ENCODE measurements at places on chromosomes 1 and 21. TPM values are rescaled to one million over a fixed set of nuclear protein-coding genes. Genes with fewer than 3 reads are reported as not detected.

DNA sequence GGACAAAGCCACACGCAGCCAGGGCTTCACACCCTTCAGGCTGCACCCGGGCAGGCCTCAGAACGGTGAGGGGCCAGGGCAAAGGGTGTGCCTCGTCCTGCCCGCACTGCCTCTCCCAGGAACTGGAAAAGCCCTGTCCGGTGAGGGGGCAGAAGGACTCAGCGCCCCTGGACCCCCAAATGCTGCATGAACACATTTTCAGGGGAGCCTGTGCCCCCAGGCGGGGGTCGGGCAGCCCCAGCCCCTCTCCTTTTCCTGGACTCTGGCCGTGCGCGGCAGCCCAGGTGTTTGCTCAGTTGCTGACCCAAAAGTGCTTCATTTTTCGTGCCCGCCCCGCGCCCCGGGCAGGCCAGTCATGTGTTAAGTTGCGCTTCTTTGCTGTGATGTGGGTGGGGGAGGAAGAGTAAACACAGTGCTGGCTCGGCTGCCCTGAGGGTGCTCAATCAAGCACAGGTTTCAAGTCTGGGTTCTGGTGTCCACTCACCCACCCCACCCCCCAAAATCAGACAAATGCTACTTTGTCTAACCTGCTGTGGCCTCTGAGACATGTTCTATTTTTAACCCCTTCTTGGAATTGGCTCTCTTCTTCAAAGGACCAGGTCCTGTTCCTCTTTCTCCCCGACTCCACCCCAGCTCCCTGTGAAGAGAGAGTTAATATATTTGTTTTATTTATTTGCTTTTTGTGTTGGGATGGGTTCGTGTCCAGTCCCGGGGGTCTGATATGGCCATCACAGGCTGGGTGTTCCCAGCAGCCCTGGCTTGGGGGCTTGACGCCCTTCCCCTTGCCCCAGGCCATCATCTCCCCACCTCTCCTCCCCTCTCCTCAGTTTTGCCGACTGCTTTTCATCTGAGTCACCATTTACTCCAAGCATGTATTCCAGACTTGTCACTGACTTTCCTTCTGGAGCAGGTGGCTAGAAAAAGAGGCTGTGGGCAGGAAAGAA lies 8.1 kb downstream of the PSRC1 start:
- peaks cover 2% of the 10 kb centered on the region for H3K4me1 ChIP-seq
- H3K36me3 ChIP-seq = peaks cover under 1% of the 10 kb centered on the region
- H3K27me3 ChIP-seq = no peaks in the 10 kb centered on the region
- H3K4me3 ChIP-seq = no peak overlapping the region
- no peak overlapping the region for H3K27ac ChIP-seq

- H3K4me3 ChIP-seq = no peak overlapping the region
- H3K36me3 ChIP-seq = no peaks in the 10 kb centered on the region
- peaks cover 18% of the 10 kb centered on the region for H3K4me1 ChIP-seq
- no peak for DNase-seq
Observed at GRCh38 chr21:37264808-37265207, 2.3 kb downstream of the VPS26C start.

GRCh38 chr1:168304865-168305264 lies 24.2 kb downstream of the TBX19 start:
- H3K4me1 ChIP-seq = no peaks in the 10 kb centered on the region
- no peaks in the 10 kb centered on the region for H3K27me3 ChIP-seq
- DNase-seq = no peak
- H3K36me3 ChIP-seq = peaks cover 30% of the 10 kb centered on the region
- no peak overlapping the region for H3K4me3 ChIP-seq

GRCh38 chr1:248847181-248847955 lies 9.3 kb downstream of the ZNF672 start:
- peaks cover 4% of the 10 kb centered on the region for H3K4me1 ChIP-seq
- peaks cover 67% of the 10 kb centered on the region for H3K36me3 ChIP-seq
- no peaks in the 10 kb centered on the region for H3K27me3 ChIP-seq
- DNase-seq = peak; percentile 46
- H3K27ac ChIP-seq = no peak overlapping the region

DNA sequence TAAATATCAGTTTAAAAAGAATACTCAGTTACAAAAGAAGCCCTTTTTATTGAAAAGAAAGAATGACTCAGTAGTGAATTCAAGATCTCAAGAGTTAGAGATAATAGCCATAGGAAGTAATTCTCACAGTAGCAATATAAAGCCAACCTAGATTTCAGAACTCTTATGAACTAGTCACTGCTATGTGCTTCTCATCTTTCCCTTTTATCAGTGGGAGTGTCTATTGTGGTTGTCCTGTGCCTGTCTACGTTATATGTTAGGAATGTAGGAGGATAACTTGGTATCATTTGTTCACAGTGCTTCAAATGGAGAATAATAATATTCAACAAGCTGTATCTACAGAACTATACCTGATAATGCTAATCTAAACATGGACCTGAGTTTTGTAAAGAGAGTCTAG lies 73.1 kb upstream of the RGS21 start:
- DNase-seq = no peak
- H3K36me3 ChIP-seq = no peaks in the 10 kb centered on the region
- H3K4me1 ChIP-seq = no peaks in the 10 kb centered on the region
- no peak overlapping the region for H3K27ac ChIP-seq
- no peak overlapping the region for H3K4me3 ChIP-seq

DNA sequence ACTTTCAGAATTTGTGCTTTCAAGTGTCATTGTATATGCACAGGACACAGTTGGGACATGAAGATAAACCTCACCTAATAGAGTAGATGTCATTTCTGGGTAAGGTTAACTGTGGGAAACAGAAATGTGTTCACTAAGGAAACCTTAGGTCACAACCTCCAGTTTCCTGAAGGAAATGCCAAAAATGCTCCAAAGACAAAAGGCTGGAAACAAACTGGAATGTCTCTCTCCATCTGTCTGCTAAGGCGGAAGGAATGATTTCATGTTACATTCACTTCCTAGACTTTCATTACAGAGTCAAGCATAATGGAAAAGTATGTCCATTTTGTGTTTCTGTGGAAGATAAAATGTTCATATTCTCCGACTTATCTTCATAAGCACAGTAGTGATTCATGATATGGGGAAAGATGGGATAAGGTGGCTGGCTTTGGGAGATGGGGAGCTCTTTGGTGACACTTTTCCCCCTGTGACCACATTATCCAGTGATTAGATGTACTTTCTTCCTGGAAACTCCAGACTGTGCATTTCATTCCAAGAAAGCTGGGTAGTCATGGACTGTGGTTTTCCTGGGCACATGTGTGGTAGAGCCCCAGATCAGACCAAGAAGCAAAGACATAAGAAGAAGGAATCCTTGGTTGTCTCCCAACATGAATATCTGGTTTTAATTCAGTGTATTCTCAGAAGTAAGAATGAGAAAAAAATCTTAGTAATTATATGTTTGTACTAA lies 5.7 kb downstream of the S1PR1 start:
- H3K4me3 ChIP-seq = no peak overlapping the region
- no peak overlapping the region for H3K27ac ChIP-seq
- H3K36me3 ChIP-seq = peaks cover 7% of the 10 kb centered on the region
- DNase-seq = no peak
- peaks cover 8% of the 10 kb centered on the region for H3K4me1 ChIP-seq

- no peaks in the 10 kb centered on the region for H3K36me3 ChIP-seq
- no peak overlapping the region for H3K27ac ChIP-seq
- DNase-seq = no peak
- H3K27me3 ChIP-seq = no peaks in the 10 kb centered on the region
- no peaks in the 10 kb centered on the region for H3K4me1 ChIP-seq
- no peak overlapping the region for H3K4me3 ChIP-seq
Observed at GRCh38 chr1:227952374-227953021, 4.8 kb upstream of the WNT9A start.

DNA sequence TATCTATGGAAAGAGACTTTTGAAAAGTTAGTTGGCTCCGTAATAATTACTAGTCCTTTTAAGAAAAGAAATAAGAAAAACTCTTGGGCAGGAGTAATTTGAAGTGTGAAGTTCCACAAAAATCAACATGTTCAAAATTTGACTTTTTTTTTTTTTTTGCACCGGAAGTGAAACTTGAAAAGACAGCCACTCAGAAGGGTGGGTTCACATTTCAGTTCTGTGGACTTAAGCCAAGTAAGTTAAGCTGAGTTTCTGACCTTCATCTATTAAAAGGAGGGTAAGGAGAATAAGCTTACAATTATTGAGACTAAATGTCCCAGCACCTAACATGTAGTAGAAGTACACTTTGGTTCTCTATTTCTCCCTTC lies 11.0 kb downstream of the RO60 start:
- peaks cover 6% of the 10 kb centered on the region for H3K36me3 ChIP-seq
- H3K4me3 ChIP-seq = no peak overlapping the region
- no peak overlapping the region for H3K27ac ChIP-seq
- H3K27me3 ChIP-seq = no peaks in the 10 kb centered on the region
- no peaks in the 10 kb centered on the region for H3K4me1 ChIP-seq

GRCh38 chr1:221097479-221098281 lies 218.4 kb downstream of the HLX start:
- no peaks in the 10 kb centered on the region for H3K36me3 ChIP-seq
- no peak overlapping the region for H3K4me3 ChIP-seq
- H3K27me3 ChIP-seq = no peaks in the 10 kb centered on the region
- no peak for DNase-seq
- H3K27ac ChIP-seq = no peak overlapping the region
- no peaks in the 10 kb centered on the region for H3K4me1 ChIP-seq

- no peak for DNase-seq
- no peaks in the 10 kb centered on the region for H3K4me1 ChIP-seq
- no peak overlapping the region for H3K27ac ChIP-seq
- H3K36me3 ChIP-seq = no peaks in the 10 kb centered on the region
Observed at GRCh38 chr1:113027007-113027406, 46.0 kb upstream of the LRIG2 start.

- H3K36me3 ChIP-seq = no peaks in the 10 kb centered on the region
- no peak overlapping the region for H3K27ac ChIP-seq
- no peak overlapping the region for H3K4me3 ChIP-seq
- no peaks in the 10 kb centered on the region for H3K27me3 ChIP-seq
- no peaks in the 10 kb centered on the region for H3K4me1 ChIP-seq
Observed at GRCh38 chr1:102942324-102942723, 166.0 kb downstream of the COL11A1 start.

DNA sequence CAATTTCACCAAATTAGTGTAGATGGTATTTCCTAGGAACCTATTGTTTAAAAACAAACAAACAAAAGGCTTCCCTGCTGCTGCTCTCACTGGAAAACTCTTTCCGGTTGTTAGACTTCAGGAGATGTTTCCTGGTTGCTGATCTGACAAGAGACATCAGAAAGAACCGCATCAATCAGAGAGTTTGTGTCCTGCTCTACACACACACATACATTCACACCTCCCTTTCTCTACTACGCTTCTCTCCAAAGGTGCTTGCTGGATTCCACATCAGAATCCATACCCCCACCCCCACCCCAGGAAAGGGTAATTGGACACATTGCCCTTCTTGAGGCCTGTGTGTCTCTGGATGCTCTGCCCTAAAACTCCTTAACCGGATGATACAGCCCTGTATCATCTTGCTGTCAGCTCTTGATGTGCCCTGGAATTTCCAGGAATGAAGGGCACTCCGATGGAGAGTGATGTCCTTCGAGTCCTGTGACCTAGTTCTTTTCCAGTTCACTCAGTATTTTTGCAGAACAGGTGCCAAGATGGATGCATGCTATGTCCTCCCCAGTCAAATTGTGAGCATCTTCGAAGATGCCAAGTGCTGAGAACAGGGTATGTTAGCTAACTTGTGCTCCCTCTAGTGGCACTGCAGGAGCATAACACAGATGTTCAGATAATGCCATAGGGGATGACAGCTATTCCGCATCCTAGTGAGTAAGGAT lies 113.7 kb upstream of the SLC35F3 start:
- H3K36me3 ChIP-seq = no peaks in the 10 kb centered on the region
- DNase-seq = peak; percentile 63
- no peaks in the 10 kb centered on the region for H3K27me3 ChIP-seq
- H3K27ac ChIP-seq = no peak overlapping the region
- no peaks in the 10 kb centered on the region for H3K4me1 ChIP-seq
- no peak overlapping the region for H3K4me3 ChIP-seq

DNA sequence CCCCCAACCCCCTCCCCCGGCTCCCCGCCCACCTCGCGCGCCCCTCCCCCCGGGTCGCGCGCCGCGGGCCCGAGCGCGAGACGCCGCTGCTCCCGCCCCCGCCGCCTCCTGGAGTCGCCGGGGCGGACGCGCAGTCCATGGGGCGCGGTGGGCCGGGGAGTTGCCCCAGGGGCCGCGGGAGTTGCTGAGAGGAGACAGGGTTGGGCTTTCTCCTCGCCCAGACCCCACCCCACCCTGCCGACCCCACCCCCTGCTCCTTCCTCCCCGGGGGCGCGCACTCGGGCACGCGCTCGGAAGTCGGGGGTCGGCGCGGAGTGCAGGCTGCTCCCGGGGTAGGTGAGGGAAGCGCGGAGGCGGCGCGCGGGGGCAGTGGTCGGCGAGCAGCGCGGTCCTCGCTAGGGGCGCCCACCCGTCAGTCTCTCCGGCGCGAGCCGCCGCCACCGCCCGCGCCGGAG lies at the start of gene LAMC1:
Gene LAMC1 (plus strand): TSS at position 275 of the 455 bp plus-strand sequence. CDS start 297 bp downstream, outside the sequence.
- peak; percentile 79 for DNase-seq
- no peaks in the 10 kb centered on the region for H3K36me3 ChIP-seq
- no peaks in the 10 kb centered on the region for H3K27me3 ChIP-seq
- peak within 1 kb of the TSS; percentile 100 for H3K27ac ChIP-seq
- peak within 1 kb of the TSS; percentile 87 for H3K4me3 ChIP-seq
- H3K4me1 ChIP-seq = peaks cover 15% of the 10 kb centered on the region

- H3K4me3 ChIP-seq = no peak overlapping the region
- no peaks in the 10 kb centered on the region for H3K27me3 ChIP-seq
- H3K36me3 ChIP-seq = no peaks in the 10 kb centered on the region
- no peaks in the 10 kb centered on the region for H3K4me1 ChIP-seq
Observed at GRCh38 chr1:230618537-230618936, 23.7 kb upstream of the COG2 start.

GRCh38 chr1:155006601-155007101 lies 4.0 kb downstream of the ZBTB7B start:
- no peaks in the 10 kb centered on the region for H3K36me3 ChIP-seq
- DNase-seq = no peak
- H3K4me1 ChIP-seq = peaks cover 18% of the 10 kb centered on the region
- H3K27me3 ChIP-seq = no peaks in the 10 kb centered on the region
- H3K27ac ChIP-seq = peak overlapping the region; percentile 97

- H3K27me3 ChIP-seq = no peaks in the 10 kb centered on the region
- DNase-seq = no peak
- H3K36me3 ChIP-seq = no peaks in the 10 kb centered on the region
- H3K4me3 ChIP-seq = no peak overlapping the region
- no peak overlapping the region for H3K27ac ChIP-seq
Observed at GRCh38 chr1:62218604-62219003, 24.0 kb downstream of the L1TD1 start.

- no peaks in the 10 kb centered on the region for H3K36me3 ChIP-seq
- no peaks in the 10 kb centered on the region for H3K4me1 ChIP-seq
- no peak for DNase-seq
- H3K27me3 ChIP-seq = no peaks in the 10 kb centered on the region
- H3K4me3 ChIP-seq = no peak within 1 kb of the TSS
Observed at GRCh38 chr1:159302095-159302494, at the start of gene FCER1A. TSS of gene FCER1A (plus strand) at chr1:159302336. CDS start at chr1:159302365, 29 bp downstream.

The MATN1 gene
- total RNA-seq = 0.85 TPM

The FCRLB gene
- total RNA-seq = not detected

The GJA5 gene
- total RNA-seq = 49.7 TPM

The SMIM1 gene
- total RNA-seq = not detected

The LRRC40 gene
- 10.6 TPM for total RNA-seq

The SIM2 gene
- not detected for total RNA-seq

The MROH7 gene
- total RNA-seq = 2.0 TPM

The MYBPH gene
- total RNA-seq = not detected

The C1orf87 gene
- not detected for total RNA-seq

The SH2D5 gene
- not detected for total RNA-seq

The NCAM2 gene
- 7.2 TPM for total RNA-seq
